ENCODE measurements at places on chromosomes 4 and X.

GRCh38 chr4:166838975-166839614, 395.2 kb downstream of the SPOCK3 start:
- DNase-seq, result no peak

GRCh38 chrX:24395775-24396174, 35.3 kb downstream of the SUPT20HL1 start:
- DNase-seq, result peak; percentile 5

DNA sequence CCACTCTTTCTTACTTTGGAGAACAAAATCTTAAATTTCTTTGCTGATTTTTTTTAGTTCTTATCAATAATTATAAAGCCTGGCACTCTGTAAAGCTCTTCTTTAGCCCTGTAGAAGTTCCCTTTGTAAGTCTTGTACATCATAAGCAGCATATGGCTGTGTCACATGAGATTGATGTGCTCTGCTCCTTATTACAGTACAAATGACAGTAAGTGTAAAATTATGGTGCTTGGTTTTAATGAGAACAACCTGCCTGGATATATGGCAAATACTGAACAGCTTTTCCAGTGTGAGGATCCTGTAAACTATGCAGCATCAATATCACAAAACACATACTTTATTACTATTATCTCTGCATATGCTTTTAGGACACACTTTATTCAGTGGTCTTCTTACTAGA, 145.9 kb upstream of the GNPDA2 start:
- DNase-seq, result no peak

- no peak for DNase-seq
Measured at GRCh38 chr4:158032733-158033415, 140.0 kb downstream of the GASK1B start.

DNA sequence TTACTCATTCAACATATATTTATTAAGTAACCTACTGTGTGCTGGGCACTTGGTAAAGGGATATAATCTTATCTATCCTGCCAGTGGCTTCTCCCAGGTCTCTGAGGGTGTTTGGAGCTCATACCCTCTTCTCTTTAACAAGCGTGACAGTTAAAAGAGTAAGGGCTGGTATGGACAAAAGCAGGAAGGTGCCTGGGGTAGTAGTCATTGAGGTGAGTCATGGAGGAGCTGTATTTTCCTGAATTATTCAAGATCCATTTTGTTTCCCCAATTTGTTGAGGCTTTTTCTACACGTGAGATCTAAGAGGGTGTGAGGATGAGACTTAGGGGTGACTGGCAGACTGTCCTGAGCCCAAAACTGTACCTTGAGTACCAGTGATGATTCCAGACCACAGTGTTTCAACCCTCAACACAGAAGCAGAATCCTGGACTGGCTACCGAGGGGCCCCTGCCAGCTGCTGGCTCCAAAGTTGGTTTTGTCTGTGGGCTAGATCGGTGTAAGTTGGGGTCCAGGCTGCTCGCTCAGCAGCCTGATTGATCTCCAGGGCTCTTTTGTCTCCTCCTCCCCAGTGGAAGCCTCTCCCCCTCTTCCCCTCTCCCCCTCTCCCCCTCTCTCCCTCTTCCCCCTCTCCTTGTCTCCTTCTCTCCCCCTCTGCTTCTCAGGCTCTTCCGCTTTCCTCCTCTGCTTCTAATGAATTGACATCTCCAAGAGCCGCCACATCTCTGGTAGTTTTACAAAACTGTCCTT, at the start of gene DRP2:
Gene DRP2 (plus strand): TSS at position 671 of the 748 bp plus-strand sequence. CDS start 11,862 bp downstream, outside the sequence.
- DNase-seq, result no peak

GRCh38 chrX:6783912-6784311, 249.0 kb upstream of the VCX3A start:
- DNase-seq, result no peak

- no peak for DNase-seq
Measured at GRCh38 chrX:70038951-70039350, 10.8 kb downstream of the AWAT2 start.

DNA sequence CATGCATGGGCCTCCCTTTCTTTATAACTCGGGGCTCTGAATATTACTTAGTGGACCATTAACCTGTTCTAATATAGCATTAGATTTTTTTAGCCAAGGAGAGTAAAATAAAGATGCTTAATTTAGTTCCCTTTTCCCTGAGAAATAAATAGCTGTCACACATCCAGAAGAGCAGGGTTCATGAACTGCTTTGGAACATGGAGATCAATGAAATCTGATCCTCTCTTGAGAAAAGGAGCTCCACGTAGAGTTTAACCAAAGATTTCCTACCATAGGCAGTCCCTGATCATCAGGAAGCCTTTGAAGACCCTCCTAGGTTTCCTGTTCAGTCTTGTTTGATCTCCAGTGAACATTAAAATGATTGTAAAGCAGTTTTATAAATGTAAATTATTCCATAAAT, 8.5 kb upstream of the PCDH19 start:
- no peak for DNase-seq

- DNase-seq, result no peak
Measured at GRCh38 chrX:152445926-152446325, 5.2 kb downstream of the GABRA3 start.

DNA sequence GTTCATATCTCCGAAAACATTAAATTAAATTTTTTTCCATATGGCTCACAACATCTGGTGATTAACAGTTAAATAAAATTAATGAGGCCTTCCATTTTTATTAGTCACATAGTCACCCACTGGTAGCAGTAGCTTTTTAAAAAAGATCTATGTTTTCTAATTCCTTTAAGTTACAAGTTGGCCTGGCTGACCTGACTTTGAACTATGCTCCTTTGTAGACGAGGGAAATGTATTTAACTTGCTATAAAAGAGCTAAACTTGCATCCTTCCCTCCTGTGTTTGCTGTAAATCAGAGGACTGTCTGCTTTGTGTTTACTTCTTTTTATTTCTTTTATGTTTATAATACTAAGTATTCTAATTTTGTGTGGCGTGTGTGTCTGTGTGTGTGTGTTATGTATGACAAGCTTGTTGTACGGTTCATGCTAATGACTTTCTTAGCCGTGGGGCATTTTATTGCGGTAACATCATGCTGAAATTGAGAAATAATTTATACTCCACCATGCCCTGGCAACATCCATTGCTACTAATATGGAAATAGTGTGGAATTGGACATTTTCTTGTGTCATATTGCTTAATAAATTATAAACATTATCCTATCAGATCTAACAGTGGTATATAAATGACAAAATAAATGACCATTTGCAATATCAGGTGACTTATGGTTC, 241.7 kb downstream of the SNCA start:
- no peak for DNase-seq

- DNase-seq, result no peak
Measured at GRCh38 chrX:21150208-21150607, 224.0 kb upstream of the CNKSR2 start.

DNA sequence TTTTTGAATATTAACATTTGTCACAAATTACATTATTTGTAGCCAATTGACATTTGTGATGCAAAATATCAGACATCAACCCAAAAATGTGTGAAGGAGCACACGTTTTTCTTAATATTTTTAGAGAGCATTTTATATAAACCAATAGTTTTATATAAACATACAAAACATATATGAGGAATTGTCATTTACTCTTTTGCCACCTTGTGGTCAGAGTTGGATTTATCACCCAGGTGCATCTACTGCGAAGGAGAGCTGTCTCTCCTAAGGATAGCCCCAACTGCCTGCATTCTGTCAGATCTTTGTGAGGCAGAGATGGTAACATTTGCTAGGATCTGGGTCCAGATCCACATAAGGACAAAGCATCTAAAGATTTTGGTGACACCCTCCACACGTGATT, 2.5 kb upstream of the USP27X start:
- peak; percentile 0 for DNase-seq

DNA sequence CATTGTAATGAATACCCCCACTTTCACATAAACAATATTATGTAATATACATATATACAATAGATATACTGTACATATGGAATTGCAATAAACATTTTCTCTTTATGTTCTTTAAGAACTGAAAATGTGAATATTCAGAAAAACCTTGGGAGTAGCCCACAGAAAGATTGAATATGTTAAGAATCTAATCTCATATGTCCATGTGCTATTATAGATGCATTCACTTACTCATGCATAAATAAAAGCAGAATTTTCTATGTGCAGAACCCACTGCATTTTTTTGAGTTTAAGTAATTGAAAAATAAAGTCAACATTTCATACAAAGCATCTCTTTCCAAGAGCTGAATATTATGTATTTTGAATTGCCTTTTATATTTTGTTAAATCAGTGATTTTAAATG, 902.3 kb downstream of the PCDH19 start:
- no peak for DNase-seq

DNA sequence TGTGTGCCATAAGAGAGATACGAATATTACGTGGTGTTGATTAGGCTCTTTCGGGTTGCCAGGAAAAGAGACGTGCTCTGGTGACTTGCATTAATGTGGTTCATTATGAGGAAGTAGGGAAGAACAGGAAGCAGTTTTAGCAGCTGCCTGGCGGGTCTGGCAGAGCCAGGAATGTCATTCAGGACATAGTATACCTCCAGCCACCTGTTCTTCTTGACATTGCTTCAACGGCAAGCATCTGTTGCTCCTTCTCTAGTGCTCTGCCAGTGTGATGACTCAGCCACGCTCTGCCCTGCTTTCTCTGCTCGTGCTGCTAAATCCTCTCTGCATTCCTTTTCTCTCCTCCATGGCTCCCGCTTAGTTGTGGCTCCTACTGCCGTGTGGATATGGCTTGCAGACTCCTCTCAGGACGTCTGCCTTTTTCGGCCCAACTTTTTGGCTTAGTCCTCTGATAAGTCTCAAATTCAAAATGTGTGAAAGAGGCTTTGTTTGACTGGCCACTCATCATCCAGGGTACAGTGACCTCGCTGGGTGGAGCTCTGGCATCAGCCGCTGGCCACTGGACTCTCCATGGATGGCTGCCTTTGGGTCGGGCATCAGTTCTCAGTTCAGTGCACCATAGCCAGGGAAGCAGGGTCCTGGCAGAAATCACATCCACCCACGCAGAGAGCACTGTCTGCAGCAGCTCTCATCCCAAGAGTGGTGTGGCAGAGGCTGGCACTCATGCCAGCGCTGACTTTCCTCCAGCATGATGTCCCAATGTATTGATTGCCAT, 89.3 kb upstream of the KLF3 start:
- DNase-seq, result no peak

- no peak for DNase-seq
Measured at GRCh38 chr4:27101126-27101525, 240.5 kb downstream of the STIM2 start.

DNA sequence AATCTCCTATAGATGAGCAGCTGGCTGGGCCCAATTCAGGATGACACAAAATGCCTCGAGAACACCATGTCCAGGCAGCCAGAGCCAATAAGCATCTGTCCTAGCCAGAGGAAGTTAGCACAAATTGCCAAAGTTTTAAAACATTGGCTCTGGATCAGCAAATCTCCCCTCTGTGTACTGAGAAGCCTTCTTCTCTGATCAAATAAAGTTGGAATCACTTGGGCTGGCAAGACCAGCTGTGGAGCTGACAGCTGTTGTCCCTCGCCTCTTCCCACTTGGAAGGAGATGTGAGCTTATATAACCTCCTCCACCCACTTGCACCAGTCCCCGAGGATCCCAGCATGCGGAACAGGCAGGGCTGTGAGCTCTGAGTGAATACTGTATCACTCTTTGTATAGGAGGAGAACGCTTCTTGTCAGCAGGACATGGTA, 183.9 kb downstream of the OPHN1 start:
- DNase-seq, result no peak

GRCh38 chr4:143587703-143588102, 74.2 kb downstream of the SMARCA5 start:
- no peak for DNase-seq

GRCh38 chrX:149641835-149642234, 10.2 kb upstream of the TMEM185A start:
- DNase-seq, result no peak

GRCh38 chr4:76902233-76902890, 4.4 kb upstream of the SOWAHB start:
- no peak for DNase-seq

DNA sequence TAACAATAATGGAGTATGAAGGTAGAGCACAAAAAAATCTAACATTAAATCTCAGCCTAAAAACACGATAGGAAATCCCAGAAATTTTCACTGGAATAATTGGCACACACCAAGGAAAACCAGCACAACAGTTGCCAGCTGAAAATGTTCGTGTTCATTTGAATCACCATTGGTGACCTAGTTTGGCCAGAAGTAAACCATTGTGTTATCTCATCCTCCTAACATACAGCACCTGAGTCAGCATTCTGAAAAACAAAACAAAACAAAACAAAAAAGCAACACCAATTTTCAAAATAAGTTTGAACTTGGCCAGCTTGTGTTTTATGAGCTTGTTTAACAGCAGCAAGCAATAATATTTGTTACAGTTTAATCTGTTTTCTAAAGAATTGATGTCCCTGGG, 41.1 kb downstream of the UCHL1 start:
- DNase-seq, result no peak

DNA sequence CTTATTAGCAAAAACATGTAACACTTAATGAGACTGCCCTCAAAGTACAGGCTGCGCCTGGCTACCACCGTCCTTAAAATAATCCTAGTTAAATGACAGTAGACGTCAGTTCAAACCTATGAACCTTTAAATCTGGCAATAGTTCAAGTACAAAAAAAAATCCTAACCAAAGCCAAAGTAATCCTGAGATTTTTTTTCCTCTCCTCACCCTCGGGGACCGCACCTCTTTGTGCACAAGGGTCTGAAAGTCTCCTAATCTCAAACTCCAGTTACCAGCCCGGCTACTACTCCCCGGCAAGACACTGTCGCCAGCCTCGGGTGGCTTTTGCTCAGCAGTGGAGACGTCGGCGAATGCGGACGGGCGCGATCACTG, 439 bp downstream of the SEC31A start:
- no peak for DNase-seq

- no peak for DNase-seq
Measured at GRCh38 chr4:14078326-14078725, 450.8 kb upstream of the BOD1L1 start.

GRCh38 chrX:63058204-63058603, 292.9 kb downstream of the SPIN4 start:
- DNase-seq, result no peak

- DNase-seq, result no peak
Measured at GRCh38 chr4:95289028-95289634, 259.6 kb downstream of the UNC5C start.

GRCh38 chr4:112245383-112245782, 13.8 kb downstream of the AP1AR start:
- DNase-seq, result no peak

GRCh38 chr4:132214519-132214918, 934.6 kb upstream of the PCDH10 start:
- no peak for DNase-seq

- peak; percentile 59 for DNase-seq
Measured at GRCh38 chrX:30735839-30736238, 82.6 kb downstream of the GK start.
